ENCODE measurements at places on chromosomes 5 and 9.

- DNase-seq, result no peak
These were observed 340.8 kb downstream of the FGF10 start for GRCh38 chr5:44048276-44048984.

DNA sequence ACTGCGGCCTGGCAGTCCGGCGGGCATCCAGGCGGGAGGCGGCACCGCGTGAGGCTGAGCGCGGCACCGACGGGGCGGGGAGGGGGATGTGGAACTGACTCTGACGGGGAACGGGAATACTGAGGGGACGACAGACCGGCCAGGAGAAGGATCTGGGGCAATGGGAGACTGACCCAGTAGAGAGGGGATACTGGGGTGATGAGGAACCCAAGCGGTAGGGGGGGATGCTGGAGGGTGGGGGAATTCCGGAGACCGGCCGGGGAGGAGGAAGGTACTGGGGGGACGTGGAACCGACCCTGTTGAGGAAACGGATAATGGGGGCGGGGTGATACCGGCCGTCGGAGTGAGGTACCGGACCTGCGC lies 423 bp downstream of the IPPK start:
- no peak for DNase-seq

DNA sequence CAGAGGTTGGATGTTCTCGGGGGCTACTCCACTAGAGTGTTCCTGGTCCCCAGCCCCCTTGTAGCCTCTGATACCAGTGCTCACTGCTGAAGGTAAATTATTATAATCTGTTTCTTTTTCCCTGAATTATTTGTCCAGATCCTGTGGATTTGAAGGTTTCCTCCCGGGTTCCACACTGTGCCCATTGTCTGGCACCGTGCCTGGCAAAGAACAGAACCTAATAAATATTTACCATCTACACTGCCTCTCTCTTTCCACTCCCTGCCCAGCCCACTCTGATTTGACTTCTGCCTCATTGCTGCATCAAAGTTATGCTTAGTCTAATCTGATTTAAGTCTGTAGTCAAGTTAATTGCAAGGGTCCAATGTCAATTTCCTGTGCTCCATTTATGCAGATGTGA lies 322.9 kb downstream of the NTRK2 start:
- no peak for DNase-seq

DNA sequence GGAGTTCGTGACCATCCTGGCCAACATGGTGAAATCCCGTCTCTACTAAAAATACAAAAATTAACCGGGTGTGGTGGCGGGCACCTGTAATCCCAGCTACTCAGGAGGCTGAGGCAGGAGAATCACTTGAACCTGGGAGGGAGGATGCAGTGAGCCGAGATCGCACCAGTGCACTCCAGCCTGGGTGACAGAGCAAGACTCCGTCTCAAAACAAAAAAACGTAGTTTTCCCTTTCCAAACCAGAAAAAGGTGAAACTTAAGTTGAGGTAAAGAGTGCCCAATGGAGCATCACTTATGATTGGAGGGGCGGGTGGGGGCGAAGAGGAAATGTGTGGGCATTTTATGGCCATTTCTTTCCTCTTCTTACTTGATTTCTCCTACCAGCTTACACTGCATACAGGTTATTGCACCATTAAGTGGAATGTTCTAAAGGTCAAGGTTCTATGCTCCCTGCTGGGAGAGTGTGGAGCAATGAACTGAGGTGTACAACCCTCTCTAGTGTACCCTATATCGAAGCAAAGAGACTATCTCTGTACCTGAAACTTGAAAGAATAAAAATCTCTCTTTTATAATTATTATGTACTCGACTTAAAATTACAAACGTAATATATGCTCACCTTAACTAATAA lies 136.2 kb downstream of the DEPDC1B start:
- DNase-seq, result no peak

GRCh38 chr5:140351609-140352334 lies 5.4 kb upstream of the HBEGF start:
- peak; percentile 91 for DNase-seq

DNA sequence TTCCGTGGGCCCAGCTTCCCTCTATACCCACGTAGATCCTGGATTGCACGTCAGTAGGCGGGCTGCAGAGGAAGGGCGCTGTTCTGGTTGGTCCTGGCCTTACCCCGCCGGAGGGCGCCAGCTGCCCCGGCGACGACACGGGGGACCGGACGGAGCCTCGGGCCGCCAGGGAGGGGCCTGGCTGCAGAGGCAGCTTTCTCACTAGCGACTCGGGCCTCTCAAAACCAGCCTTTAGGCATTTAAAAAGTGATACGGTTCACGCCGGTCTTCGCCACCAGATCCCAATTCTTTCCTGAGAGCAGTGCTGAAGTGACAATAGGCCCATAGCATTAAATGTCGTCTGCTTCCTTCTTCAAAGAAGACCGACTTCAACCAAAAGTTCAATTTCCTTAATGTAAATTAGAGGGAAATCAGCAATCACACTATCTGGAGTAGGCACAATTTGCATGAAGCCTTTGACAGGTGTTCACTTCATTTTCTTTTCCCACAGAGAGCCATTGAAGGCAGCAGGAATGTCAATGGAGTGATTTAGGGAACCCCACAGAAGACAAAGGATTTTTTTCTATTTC lies 17.6 kb upstream of the UBE2D2 start:
- DNase-seq, result peak; percentile 17

- no peak for DNase-seq
These were observed 6.7 kb downstream of the SPZ1 start for GRCh38 chr5:80326468-80326867.

DNA sequence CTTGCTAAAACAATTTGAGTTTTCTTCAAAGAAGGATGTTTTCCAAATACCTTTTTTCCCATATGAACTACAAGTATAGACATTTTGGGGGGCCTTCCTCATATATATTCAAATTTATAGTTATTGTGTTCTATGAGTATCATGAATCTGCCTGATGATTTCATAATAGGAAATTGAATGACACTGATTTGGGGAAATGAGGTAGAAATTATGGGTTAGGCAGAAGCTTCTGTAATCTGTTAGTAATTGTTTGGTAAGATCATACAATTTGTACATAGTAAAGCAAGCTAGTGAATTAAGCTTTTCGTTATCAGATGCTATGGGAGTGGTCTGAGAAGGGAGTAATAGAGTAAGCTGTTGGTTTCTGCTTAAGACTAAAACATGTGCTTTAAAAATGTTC lies 98.0 kb downstream of the TRIO start:
- DNase-seq, result no peak

DNA sequence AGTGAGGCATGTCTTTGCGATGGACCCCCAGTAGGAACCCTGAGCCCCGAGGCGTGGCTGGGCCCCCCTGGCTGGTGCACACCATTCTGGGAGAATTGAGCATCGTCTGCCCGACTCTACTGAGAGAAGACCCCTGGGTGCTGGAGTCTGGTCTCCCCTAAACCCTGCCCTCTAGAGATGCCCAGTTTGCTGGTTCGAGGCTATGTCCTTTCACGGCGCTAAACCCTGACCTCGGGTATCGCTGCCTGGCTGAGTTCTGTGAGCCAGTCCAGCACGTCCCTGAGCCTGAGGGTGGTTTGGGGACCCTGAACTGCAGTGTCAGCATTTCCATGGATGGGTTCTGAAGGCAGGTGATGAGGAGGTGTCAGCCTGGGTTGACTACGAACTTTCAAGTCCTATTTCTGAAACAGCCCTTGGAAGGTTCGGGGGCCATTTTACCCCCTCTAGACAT lies 128.8 kb downstream of the RXRA start:
- DNase-seq, result no peak

DNA sequence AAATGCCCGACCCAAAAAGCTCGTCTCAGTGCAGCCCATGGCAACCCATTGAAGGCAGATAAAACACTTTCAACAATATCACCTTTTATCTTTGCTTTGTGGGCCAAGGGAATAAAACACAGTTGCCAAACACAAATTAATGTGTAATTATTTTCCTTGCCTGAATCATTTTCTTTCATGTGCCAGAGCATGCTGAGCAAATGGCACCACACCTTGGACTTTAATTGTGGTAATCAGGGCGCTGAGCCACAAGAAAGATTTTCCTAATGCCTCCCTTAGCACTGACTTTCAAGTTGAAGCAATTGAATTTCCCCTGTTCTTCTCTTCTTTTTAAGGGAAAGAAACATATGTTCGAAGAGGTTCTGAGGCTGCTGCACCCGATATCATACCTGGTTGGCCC lies 297.1 kb upstream of the MSX2 start:
- DNase-seq, result no peak

DNA sequence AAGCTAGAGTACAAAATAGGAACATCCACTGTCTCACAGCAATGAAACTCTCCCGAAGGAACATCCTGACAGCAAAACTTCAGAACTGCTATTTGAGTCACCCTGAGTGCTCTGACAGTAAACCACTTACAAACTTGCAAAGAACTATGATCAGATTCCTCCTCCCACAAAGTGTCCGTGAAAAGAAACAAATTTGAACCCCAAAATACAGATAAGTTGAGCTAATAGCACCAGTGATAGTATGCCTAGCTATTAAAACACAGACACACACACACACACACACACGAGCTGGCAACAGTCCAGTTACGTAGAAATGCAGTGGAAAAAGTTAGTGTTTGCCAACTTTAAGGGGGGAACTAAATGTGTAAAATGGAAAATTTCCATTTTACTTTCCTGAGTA lies 3.1 kb upstream of the GLIS3 start:
- DNase-seq, result no peak

- no peak for DNase-seq
These were observed at the start of gene PCDHB1 for GRCh38 chr5:141050622-141051520. PCDHB1 (plus strand) TSS chr5:141051374; CDS start chr5:141051471, 97 bp downstream.

DNA sequence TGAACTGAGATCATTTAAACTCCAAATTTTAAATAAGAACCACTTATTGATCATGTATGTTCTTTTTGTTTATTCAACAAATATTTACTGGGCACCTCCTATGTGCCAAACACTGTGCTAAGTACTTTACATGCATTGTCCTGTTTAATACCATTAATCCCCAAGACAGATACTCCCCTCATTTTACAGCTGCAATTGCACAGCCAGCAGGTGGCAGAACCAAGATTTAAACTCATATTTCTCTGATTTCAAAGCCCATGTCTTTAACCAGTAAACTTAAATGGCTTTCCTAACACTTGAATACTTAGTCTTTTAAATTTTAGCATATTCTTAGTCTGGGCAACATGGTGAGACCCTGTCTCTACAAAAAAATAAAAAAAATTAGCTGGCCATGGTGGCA lies 43.4 kb upstream of the KIAA1958 start:
- DNase-seq, result peak; percentile 26

DNA sequence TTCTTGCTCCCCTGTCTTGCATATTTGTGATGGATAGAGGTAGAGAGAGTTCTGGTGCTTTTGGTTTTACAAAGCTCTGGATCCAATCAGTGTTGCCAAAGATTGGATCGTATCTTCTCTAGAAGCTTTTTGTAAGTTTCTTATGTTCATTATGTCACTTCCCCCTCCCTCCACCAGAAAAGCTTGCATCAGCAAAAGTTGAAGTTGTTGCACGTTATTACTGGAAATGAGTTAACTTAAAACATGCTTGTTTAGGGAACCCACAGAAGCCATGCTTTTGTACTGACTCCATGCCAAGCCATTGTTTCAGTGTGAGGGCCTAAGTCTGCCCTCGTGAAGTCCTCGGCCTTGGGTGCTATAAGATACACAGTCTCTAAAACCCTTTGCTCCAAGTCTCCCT lies 186.5 kb downstream of the ERCC6L2 start:
- DNase-seq, result no peak

GRCh38 chr9:93278144-93278543 lies 94.2 kb downstream of the WNK2 start:
- DNase-seq, result no peak

DNA sequence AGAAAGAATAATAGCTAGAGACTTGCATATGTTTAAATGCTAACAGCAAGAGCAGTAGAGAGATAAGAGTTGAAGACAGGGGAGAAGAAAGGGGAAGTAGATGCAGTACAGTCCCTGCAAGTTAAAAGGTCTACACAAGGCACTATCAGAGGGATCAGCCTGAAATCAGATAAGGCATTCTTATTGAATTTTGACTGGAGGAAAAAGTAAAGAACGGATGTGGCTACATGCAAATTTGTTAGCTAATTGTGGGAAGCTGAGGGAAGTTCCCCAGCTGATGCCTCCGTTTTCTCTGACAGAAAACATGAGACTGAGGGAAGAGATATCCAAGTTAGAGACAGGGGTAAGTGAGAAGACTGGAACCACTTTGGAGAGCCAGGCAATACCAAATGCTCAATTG lies 12.9 kb upstream of the RHOBTB3 start:
- no peak for DNase-seq

- DNase-seq, result no peak
These were observed 144.3 kb downstream of the GIN1 start for GRCh38 chr5:102975457-102976182.

- DNase-seq, result no peak
These were observed 1011.3 kb upstream of the WWC1 start for GRCh38 chr5:167280111-167280510.

- DNase-seq, result no peak
These were observed 107.8 kb downstream of the NUDT12 start for GRCh38 chr5:103454770-103455169.

GRCh38 chr5:5644249-5644648 lies 221.8 kb downstream of the ICE1 start:
- DNase-seq, result no peak
